ENCODE measurements at places on chromosomes 4 and X.

DNA sequence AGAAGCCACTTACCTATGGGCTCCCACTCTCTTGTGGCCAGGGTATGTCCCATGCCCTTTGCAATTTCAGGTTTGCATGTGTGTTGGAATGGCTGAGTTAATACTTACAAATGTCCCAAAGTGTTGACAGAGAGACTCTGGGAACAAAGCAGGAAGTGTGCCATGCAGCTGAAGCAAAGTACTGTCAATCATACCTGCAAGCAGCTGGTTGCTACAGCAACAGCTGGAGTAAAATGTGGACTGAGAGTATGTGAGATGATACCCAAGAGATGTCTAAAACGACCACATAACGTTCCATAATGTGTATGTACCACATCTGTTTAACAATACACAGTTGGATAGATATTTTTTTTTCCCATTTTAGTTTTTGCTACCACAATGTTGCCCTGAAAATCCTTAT lies 82.8 kb upstream of the CAMK2D start:
- no peak for DNase-seq

DNA sequence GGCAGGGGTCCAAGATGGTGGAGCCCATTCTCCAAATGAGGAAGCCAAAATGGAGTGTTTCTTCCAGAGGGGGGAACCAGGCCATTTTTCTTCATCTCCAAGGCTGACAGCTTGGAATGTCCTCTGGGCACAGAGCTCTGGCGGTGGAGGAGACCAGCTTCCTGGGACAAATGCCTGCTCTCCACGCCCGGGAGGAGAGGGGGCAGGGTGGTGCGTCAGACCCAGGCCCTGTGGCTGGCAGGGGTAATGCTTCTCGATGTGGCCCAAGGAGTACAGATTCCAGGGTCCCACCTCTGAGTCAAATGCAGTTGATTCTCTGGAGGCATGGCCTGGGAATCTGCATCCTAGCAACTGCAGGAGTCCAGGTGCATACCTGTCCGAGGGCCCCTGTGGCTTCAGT lies 44.6 kb upstream of the ADRA2C start:
- no peak for DNase-seq

- no peak for DNase-seq
Observed at GRCh38 chr4:3257556-3258482, 8.9 kb downstream of the MSANTD1 start.

GRCh38 chr4:20418861-20419451 lies 167.3 kb downstream of the SLIT2 start:
- peak; percentile 68 for DNase-seq

- DNase-seq: no peak
Observed at GRCh38 chrX:9829308-9830267, 43.4 kb downstream of the SHROOM2 start.

DNA sequence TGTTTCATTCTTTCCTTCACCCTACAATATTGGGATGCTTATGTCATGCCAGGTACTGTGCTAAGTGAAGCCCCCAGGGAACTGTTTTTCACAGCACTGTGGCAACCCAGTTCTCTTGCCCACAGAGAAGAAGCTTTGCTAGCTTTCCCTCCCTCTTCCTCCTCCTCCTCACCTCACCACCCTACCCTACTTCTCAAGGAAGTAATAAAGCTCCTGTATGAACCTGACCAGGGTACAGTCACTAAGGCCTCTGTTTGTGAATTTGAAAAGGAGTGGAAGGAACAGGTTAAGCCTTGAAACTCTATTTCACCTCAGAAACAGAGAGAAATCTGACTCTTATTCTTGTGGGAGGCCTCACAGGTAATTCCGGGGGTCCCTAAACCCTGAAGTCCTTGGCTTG lies 219.4 kb upstream of the RADX start:
- no peak for DNase-seq

DNA sequence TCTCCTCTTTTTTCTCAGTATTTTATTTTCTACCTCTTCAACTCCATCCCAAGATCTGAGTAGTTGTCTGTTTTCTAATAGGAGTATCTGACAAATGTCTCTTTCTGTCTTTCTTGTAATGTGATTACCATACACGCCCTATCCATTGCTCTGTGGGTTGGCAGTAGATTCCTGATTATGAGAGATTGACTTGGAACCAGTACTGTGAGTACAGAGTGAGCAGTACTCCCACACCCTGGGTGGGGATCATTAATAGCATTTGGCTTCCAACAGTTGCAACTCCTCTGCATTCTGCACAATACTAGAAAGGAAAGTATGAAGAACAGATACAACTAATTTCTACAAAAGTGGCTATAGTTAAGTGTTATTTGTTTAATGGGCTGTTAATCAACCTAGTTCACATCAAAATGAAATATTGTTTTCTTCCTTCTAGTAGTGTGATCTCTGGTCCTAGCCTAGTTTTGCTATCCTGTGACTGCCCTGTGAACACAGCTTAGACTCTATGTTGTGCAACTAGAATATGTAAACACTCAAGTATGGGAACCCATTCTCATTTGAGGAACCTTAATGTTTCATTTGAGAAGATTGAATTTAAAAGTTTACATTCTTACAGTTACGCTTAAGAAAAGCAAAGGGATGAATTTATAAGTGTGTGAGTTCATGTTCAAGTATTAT lies 112.9 kb downstream of the PTPN13 start:
- DNase-seq: no peak

DNA sequence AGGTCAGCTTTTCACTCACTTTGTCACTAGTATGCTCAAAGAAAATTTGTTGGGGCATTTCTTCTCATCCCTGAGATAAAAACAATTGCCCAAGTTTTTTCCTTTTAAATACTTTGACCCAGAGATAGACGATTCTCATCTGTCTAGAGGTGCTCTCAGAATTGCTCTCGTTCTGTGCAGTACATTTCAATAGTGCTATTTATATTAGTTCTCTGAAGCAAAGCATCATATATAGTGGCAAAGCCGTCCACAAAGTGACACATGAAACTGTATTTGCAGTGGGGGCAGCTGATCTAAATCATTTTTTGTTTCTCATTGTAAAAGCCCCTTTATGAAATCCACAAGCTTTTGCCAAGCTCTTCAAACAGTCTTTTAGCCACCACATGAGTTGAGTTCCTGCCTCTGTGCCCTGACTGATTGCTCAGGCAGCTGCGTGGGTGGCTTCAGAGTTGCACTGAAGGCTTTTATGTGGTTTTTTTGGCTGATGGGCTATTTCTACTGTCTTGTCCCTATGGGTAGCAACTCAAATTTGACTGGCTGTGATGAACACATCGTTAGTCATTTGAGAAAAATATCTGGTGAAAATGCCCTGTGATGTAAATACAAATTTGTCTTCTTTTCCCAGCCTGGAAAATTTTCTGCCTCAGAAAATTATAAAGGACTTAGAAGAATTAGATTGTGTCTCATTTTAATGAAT lies 119.1 kb upstream of the OTUD4 start:
- DNase-seq: peak; percentile 30

DNA sequence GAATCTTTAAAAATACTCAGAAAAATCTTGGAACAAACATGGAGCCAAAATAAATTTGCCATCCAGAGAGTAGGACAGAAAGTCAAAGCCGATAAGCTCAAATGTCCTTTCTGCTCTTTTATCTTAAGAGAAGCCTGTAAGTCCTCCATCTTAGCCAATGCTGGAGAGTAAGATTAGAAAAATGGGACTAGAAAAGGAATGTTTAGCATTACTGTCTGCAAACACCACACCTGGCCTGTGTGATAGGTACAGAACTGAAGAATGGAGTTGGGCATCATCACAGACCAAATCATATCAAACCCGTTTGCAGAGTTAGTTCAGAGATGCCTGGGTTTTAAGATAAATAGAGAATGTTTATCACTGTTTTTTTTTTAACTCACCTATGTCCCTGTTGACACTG lies 10.5 kb upstream of the SLC39A8 start:
- DNase-seq: no peak
